ENCODE measurements at places on chromosomes 3 and 15.

- no peak for DNase-seq
Measured at GRCh38 chr3:170421111-170421641, 2.5 kb downstream of the CLDN11 start.

DNA sequence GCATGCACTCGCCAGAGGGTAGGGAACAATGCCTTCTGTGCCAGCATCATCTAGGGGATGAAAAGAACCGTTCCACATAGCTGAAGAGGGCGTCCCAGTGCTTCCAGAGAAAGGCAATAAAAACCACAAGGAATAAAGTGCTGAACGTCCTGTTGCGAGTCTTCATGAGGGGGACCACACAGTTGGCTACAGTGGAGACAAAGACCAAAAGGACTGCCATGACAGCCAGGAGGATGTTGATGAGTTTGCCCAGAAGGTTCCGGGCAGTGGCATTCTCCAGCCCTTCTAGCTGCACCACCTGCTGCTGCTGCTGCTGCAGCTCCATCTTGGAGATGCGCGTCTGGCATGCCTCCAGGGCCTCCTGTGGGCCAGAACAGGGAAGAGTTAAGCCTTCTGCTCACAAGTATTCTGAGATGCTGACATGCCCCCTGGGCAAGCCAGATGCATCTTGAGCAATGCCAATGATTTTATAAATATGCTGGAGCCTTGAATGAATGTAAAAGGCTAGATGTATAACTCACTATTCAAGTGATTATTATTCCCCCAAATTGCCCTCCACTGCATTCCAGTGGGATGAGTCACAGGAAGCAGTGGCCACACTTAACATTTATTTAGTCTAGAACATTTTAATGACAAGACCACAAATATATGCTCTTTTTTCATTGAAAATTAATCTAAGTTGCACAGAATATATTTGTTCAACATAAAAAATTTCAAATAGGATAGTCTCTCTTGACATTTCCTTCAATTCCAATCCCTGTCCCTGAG lies 45.1 kb upstream of the PLXND1 start:
- DNase-seq = peak; percentile 98

DNA sequence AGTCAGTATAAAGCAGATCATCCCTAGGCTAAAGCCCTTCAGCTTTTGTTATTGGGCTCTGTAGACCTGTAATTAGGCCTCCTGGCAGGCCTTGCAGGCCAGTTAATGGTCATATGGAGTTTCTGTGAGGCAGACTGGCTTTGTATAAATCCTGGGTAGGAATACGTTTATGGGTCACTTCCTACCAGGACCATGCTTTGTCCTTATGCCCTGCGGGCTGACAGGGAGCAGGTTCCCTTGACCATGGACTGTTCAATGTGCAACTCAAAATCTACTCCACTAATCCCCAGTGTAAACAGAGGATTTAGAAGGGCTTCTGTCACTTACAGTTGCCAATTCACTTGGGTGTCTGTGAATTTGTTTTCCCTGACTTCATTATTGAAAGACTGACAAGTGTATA lies 202.7 kb upstream of the MLF1 start:
- DNase-seq = no peak

DNA sequence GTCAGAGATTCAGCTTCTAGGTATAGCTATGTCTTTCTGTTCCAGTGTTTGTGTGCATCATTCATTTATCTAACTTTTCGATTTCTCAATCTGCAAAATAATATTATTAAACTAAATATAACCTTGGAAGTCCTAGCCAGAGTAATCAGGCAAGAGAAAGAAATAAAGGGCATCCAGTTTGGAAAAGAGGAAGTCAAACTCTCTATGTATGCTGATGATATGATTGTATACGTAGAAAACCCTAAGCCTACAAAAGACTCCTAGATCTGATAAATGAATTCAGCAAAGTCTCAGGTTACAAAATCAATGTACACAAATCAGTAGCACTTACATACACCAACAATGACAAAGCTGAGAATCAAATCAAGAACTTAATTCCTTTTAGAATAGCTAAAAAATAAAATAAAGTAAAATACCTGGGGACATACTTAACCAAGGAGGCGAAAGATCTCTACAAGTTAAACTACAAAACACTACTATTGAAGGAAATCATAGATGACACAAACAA lies 718.2 kb downstream of the NTRK3 start:
- DNase-seq = no peak

GRCh38 chr15:73246898-73247297 lies 121.9 kb downstream of the HCN4 start:
- DNase-seq = no peak

DNA sequence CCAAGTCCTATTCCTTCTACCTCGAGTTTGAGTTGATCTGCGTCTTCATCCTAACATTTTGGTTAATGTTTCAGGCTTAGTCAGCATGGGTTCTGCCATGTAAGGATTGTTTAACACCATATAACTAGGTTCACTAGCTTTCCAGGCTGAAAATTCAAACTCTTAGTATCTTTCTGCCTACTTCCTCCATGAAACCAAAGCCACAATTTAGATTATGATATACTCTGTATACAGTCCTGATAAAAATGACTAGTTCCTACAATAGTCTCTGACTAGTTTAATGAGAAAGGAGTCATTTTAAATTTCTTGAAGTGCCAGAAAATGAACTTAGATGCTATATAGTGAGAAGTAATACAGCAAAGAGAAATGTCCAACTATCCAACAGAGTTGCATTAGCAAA lies 6.6 kb upstream of the BTLA start:
- DNase-seq = no peak

DNA sequence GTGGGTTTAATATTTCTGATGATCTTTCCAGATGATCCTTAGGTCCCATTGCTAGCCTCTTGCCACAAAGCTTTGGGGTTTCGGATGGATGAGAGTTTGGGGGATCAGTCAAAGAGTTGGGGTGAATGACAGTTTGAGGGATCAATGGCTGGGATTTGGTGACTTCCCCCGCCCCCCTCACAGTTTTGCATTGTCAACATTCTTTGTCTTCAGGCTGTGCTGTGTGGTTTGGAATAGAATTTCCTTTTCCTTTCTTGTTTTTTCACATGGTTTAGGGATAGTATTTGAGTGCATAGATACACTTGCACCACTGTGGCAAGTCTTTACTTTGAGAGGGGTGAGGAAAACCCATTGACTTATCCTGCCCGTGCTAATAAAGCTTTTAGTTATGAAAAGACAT lies 14.3 kb downstream of the MEF2A start:
- DNase-seq = no peak

- DNase-seq = no peak
Measured at GRCh38 chr15:23866832-23867231, 179.7 kb upstream of the NDN start.

DNA sequence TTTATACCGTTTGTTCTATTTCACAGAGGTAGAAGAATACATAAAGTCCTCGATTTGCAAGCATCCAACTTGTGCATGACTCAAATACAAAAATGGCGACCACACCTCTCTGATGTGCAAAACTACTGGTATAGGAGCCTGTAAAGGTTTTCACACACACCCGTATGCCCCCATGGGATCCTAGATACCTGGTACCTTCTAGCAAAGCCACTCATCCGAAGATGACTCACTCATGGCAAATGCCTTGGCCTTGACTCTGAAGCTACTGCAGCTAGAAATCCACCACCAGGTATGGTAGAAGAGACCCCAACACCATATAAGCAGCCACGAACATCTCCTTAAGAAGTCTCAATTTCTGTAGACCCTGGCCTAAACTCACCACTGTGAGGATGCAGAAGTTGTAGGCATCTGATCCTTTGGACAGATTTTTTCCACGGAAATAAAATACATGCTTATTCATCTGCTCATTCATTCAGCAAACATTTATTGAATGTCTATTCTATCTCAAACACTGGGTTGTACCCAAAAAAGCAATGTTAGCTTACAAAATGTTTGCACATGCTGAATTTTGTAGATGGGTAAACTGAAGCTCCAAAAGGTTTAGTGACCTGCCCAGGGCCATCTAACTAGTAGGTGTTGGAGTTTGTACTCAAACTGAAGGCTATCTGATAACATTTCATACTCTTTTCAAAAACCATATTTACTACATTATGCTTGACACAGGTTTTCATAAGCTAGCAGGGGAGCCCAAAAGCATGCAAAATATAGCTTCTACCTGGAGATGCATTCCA lies 158.8 kb downstream of the RORA start:
- DNase-seq = no peak

- no peak for DNase-seq
Measured at GRCh38 chr3:108102420-108103039, 11.7 kb upstream of the CD47 start.

DNA sequence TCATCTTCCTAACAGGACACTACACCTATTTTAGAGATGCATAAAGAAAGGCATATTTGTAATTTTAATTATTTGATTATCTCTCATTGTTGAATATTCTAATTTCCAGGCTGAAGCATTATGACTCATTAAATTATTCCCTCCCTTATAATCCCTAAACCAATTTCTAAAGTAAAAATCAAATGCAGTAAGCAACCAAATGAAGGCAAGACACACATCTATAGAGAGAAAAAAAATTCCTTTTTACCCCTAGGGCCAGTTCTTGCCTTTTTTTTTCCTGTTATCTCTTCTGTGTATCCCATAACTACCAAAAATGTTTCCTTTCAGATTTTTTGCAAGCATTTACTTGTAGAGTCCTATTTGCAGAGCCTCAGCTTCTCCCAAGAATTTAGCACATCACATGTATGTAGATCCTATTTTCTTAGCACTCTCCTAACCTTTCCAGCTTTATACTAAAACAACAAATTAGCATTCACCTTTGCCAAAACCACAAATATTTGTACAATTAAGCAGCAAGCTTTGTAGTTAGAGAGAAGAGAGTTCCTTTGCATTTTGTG lies 177.9 kb downstream of the SATB1 start:
- no peak for DNase-seq

DNA sequence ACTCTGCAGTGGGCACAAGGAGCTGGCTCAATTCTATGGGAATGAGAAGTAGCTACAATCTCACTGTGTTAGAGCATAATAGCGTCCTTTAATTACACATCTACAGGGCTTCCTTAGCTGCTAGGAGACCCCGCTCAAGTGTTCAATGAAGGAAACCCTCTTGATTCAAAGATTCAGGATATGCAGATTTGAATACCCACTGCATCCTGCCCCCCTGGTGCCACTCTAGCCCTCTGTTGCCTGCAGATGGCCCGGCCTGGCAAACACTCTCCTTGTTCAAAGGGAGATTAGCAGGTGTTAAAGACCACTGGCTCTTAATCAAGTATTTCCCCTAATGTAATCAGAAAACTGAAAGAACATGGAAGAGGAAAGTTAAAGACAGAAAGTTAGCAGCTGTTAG lies 356.6 kb downstream of the VGLL3 start:
- no peak for DNase-seq

DNA sequence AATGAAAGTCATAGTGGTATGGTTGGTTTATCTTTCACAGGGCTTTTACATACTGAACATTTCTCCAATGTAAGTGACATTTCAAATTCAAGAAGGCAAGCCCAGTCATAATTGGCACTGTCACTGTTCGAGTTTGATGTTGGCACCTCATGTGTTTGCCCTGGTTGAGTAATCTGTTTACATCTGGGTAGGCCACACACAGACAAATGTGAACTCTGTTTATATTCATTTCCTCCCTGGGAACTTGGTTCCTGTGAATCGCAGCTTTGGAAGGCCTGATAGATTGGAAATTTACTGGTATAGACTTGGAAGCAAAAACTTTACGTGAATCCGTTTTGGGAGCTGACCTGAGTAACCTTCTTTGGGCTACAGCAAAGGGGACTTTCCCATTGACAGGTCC lies 395.2 kb upstream of the AZI2 start:
- no peak for DNase-seq

GRCh38 chr3:44206261-44206660 lies 35.4 kb upstream of the TOPAZ1 start:
- DNase-seq = no peak

DNA sequence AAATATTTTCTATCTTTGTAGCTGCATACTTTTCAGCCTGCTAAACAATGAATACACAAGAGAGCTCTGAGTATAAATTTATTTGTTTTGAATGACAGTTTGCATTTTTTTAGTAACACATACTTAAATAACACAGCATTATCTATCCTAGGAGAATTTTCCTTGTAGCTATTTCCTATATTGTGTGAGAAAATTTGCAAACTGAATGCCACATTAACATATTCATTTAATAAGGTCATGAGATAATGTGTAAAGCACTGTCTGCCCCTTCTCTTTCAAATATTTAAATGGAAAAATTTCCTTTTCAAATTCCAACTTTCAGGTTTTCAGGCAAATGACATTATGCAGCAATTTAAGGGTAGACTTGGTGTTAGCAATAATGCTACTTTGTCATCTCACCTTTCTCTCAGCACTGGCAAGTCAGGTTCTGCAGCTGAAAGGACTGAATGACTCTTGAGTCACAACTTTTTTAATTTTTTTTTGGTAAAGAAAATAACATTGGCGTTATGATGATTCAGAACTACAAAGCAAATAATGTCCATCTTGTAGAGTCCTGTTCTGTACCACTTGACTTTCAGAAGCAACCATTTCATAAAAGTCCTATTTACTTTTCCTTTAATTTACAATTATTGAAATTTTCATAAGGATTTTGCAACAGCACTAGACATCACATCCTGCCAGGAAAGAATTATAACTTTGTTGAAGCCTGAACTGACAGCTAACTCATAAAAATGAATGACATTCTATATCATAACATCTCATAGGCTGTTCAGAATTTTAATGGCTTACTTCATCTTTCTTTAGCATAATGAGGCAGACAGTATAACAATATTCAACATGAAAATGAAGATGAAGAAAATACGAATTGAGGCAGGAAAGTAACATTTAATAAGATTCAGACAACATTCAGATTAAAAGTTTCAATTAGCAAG lies 681.6 kb upstream of the SEMA6D start:
- DNase-seq = no peak

GRCh38 chr3:12556314-12556689 lies 585 bp upstream of the MKRN2 start:
- DNase-seq = no peak

DNA sequence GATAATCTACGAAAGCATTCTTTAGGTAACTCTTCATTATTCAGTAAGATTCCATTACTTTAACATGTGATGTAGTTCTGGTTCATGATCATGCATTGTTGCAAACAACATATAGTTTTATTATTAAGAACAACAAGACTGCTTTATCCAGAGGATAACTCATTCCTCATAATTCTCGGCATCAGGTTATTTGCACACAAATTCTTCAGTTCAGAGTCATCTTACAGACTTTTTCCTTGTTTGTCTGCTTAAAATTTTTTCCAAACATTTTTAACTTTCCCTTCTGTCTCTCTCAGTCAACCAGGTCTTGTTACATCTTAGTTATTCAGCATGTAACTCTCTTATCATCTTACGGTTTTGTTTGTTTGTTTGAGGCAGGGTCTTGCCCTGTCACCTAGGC lies 60.1 kb downstream of the VGLL3 start:
- no peak for DNase-seq

DNA sequence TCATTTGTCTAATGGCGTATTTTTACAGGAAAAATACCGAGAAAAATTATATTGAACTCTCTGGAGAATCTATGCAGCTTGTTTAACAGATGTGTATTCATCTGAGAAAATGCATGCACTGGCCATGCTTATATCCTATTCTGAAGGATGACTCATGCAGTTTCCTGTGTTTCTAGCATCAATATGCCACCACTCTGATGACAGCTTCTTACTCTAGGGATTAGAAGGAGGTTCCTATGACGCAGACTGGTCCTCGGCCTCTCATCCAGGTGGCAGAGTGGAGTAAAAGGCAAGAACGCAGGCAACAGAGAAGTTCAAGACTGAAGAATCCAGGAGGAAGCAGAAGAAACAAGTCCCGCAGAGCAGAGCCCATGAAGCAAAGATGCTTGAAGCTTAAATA lies 910.0 kb upstream of the ROBO1 start:
- no peak for DNase-seq

GRCh38 chr3:105836533-105836932 lies 32.3 kb downstream of the CBLB start:
- DNase-seq = no peak
